ENCODE measurements at places on chromosomes 2 and 18.
A peak's percentile ranks its signal among the peaks of the same experiment; 100 is the strongest.

- DNase-seq: no peak
Measured at GRCh38 chr2:6167592-6168138, 475.5 kb downstream of the SOX11 start.

DNA sequence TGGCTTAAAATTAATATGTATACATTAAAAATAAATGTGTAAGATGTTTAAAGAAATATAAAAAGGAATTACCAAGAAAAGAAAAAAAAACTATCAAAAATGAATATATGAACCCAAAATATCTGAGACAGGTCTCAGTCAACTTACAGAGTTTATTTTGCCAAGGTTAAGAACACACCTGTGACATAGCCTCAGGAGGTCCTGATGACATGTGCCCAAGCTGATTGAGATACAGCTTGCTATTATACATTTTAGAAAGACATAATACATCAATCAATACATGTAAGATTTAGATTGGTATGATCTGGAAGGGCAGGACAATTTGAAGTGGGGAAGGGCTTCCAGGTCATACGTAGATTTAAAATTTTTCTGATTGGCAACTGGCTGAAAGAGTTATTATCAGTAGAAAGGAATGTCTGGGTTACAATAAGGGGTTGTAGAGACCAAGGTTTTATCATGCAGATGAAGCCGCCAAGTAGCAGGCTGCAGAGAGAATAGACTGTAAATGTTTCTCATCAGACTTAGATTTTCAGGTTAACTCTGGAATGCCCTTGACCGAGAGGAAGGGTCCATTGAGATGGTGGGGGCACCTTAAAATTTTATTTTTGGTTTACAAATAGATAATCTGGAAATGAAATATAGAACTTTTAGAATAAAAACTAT, 74.7 kb downstream of the EXOC6B start:
- DNase-seq: no peak

- DNase-seq: no peak
Measured at GRCh38 chr2:234003972-234004617, 46.4 kb upstream of the SPP2 start.

- no peak for DNase-seq
Measured at GRCh38 chr18:941331-941730, 36.7 kb downstream of the ADCYAP1 start.

GRCh38 chr2:147843864-147844696, 749 bp upstream of the ACVR2A start:
- DNase-seq: peak; percentile 95

- DNase-seq: no peak
Measured at GRCh38 chr2:149141046-149141445, 102.5 kb downstream of the LYPD6B start.

DNA sequence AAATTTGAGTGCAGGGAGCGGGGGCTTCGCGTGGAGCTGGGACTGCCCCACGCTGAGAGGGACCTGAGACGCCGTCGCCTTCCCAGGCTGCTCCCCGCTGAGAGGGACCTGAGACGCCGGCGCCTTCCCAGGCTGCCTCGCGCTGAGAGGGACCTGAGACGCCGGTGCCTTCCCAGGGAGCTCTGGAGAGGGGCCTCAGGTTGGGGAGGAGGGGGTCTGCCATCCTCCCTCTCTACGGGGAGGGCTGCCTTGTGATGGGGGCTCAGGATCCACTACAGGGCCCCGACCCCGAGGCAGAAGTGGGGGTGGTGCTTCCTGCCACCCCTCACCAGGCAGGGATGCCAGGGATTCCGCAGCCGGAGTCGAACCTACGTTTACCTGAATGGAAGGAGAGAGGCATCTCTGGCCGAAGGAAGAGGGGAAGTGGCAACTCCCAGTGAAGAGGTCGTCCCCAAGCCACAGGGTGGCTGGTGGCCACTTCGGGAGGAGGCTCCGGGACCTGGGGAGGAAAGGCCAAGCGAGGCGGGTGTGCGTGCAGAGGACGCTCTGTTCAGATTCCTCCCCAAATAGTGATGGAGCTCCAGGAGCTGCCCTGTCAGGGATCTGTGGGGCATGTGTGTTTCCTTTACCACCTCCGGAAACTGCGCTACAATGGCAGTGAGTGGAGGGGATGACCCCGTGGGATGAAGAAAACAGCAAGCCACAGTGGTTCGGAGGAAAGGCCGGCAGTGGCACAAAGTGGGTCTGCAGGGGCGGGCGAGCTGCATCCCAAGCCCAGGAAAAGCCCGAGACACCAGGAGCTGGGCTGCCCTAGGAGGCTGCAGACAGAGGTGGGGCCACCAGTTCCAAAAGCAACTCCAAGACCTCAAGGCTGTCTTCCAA, 108.2 kb upstream of the CTDP1 start:
- DNase-seq: peak; percentile 70

GRCh38 chr2:101114268-101114783, 36.9 kb downstream of the TBC1D8 start:
- no peak for DNase-seq

DNA sequence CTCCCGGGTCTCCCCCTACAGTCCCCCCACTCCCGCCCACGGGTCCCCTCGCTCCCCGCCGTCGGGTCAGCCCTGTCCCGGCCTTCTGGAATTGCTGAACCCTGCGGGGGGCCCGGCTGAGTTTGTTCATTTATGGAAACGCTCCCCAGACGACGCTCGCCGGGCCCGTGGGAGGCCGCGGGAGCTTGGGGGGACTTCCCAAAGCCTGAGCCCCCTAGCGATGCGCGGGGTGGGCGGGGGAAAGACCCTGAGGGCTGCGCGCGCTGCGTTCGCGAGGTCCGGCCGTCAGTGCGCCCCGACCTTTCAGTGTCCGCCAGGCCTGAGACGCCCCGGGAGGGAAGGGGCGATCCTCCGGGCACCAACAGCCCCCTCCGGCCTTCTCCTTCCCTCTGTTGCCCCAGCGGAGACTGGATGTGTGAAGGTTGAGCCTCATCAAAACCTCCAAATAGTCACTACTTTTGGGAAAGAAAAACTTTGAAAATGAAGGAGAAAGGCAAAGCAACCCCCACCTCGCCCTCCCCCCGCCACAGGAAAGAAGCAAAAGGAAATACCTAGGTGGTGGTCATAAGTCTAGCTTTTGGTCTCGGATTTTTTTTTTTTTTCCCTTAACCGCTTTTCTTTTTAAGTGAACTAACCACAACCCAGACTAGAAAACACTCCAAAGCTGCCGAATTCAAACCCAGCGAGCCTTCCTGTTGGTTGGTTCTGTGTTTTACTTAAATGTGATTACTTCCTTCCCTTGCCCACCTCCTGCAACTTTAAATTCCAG, 509 bp upstream of the CYS1 start:
- no peak for DNase-seq

DNA sequence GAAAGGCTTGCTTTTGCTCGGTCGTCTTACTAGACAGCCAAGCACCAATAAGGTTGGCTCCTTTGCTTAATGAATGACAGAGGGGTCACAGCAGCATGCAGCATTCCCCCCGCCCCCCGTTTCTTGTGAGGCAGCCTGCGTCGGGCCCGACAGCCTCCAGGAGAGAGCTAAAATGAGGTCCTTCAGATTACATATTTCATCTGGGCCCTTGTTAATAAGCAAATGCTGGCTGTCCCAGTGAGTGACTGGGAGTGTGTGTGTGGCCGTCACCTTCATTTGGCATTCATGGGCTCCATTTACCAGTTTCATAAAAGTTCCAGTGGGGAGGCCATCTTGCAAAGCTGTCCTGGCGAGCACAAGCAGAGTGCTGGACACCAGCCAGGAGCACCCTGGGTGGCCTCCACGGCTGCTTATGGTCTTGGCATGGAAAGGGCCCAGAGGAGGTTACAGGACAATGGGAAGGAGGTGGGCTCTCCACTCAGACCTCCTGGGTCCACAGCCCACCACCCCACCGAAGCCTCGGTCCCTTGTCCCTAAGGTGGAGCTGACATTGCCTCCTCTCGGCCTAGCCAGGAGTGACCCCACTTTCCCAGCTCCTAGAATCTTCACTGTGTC, 37.2 kb downstream of the ODC1 start:
- DNase-seq: peak; percentile 52

DNA sequence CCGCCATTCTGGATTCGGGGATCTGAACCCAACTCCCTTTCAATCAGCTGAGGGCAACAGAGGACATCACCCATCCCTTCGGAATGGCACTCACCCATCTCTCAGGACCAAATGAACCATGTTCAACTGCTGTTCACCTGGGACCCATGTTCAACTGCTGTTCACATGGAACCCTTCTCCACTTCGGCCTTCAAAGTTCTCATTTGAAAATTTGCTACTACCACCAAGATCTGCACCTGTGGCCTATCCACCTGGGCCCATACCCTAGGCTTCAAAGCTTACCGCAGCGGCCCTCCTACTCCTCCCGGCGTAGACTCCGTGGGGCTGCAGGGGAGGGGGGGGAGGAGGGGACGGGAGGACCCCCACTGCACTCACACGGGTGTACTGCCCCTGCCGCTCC, 119.2 kb upstream of the ANKRD30BL start:
- no peak for DNase-seq

- DNase-seq: no peak
Measured at GRCh38 chr18:11308499-11308898, 159.1 kb upstream of the PIEZO2 start.

- DNase-seq: no peak
Measured at GRCh38 chr2:60498127-60498815, 55.2 kb downstream of the BCL11A start.

DNA sequence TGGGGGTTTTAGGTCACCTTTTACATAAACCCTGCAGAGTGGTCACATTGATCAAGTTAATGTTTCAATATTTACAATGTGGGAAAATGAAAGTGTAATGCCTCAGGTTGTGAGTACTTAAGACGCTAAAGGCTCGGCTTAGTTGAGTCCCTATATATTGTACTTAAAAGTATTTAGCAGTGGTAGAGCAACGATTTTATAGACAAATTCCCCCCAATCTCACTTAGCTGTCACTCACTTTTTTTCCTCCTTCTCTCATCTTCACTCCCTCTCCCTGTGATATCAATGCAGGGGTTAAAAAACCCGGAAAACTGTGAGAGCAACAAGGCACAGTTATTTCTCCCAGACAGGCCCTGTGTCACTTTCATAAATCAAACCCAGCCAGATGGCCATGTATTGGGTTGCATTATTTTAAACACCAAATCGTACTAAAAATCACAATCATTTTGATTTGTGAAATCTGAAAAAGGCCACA, 5.4 kb downstream of the POU3F3 start:
- DNase-seq: no peak

DNA sequence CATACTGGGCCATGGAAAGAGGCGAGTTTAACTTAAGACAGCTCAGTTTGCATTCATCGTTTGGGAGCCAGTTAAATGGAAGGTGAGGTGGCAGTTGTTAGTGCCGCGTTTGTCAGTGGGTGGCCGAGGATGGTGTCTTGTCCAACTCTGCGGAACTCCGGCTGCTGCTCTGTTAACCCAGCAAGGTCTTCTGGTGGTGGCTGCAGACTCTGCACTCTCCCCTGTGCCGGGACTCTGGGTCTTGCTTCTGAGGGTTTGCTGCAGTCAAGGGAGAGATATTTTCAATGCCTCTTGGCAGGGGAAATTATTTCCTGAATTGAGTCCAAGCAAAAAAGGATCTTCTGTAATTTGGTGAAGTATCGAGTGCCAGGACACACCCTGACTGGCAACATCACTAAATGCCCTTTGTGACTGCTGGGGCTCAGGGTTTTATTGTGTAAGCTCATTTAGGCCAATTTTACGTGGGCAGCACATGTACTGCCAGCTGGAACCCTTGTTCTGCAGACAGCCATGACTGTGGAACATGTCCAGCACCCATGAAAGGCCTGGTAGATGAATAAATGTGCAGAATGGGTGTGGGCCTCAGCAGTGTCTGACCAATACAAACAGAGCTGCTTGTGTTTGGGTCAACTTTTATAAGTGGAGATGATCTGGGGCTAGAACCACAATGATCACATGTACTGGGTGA, 58.1 kb downstream of the IL1R2 start:
- no peak for DNase-seq

DNA sequence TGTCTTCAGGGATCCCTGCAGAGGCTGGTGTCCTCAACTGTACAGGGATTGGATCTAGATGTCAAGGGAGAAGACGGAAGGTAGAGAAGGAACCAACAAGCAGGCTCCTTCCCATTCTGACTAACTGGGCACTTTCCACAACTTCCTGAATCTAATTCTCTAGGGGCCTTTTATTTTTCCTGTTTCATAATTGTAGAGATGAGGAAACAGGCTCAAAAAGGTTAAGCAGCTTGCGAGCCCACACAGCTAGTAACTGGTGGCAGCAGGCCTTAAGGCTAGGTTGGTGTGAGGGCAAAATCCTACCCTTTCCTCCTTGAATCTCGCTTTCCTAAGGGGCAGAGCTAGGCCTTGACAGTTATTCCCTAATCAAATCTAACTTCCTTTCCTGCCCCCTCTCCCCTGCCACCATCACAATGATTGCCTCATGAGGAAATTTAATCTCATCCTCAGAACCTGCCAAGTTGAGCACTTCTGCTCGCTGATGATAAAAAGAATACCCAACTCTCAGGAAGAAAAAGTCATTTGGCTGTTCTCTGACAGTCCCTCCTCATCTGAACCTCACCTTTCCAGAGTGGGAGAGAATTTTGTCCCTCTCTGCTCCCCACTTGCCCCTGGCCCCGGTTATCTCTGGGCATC, 35.7 kb upstream of the POLE4 start:
- DNase-seq: no peak

DNA sequence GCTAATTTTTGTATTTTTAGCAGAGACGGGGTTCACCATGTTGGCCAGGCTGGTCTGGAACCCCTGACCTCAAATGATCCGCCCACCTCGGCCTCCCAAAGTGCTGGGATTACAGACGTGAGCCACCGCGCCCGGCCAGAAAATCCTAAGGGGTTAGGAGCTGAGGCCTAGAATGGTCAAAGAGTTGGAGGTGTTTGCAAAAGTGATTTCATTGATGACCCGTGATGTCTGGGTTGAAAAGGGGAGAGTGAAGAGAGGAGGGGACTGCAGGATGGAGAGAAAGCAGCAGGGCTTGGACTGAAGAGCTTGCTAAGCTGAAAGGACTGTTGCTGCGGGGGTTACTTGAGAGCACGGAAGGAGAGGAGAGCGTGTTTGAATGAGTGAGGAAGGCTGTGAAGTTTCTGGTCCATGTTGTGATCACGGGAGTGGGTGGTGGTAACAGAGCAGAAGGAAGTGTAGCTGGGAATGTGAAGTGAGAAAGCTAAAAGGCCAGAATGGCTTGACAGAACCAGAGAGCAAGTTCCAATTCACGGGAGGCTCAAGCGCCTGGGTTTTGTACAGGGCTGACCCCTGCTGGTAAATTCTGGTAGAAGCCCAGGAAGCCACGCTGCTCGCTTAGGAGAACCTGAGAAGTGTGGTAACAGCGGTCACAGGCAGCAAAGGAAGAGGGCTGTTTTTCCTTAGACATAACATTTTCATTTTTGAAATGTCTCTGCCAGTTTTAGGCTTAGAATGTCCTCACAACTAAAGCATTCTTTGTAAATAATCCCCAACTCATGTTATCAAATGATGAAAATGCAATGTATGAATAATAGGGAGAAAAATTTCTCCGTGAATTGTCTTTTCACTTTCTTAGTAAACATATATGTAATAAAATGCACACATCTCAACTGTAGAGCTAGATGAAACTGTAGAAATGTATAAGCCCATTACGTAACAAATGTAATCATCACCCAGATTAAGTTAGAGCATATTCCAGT, 40.5 kb upstream of the ACTR2 start:
- peak; percentile 86 for DNase-seq

GRCh38 chr18:8704361-8705237, 757 bp upstream of the MTCL1 start:
- DNase-seq: peak; percentile 94

All from Right ventricle myocardium inferior (tissue), 1 donor.